Fibroblast of skin of right biceps (primary cell): ENCODE measurements at places on chromosomes 5 and 9.

GRCh38 chr9:14452539-14452938, 138.6 kb upstream of the NFIB start:
- DNase-seq: no peak

GRCh38 chr9:27460226-27461023, 63.7 kb upstream of the IFNK start:
- DNase-seq: peak; percentile 56

DNA sequence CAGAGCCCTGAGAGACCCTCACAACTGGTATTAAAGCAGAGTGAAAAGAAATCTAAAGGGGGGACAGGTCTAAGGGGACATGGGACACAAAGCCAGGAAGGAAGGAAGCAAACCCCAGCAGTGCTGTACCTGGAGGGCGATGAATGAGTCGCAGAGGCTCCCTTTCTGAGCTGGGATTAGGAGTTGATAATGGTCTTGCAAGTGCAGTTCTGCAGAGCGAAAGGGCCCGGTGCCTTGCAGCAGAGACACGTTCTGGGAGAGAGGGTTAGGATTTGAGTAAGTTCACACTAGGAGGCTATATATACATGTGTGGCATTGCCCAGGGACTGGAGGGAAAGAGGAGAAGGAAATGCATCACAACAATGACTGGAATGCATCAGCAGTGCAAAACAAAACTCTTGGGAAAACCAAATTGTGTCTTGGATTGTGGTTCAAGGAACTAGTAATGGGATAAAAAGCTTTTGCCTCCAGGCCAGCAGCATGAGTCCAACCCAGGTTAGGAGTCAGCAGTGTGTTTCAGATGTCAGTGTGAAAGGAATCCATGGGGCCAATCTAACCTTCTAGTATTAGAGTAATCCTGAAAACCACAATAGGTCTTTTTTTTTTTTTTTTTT, 38.8 kb upstream of the LIFR start:
- peak; percentile 88 for DNase-seq

DNA sequence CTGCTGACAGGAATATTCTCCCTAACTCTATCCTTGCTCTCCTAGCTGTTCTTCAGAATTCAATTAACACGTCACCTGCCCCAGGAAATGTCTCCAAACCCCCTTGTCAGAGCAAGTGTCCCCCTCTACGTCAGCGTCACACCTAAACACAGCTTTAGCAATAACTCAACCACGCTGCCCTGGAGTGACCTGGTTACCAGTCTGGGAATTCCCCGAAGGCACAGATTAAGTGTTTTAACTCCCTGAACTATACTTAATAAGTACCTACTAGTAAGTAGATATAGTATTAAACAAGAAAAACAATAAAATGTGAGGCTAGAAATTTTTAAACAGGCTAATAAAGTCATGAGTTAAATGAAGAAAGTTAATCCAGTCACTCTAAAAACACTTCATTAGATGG, 78.4 kb downstream of the FANCC start:
- no peak for DNase-seq

DNA sequence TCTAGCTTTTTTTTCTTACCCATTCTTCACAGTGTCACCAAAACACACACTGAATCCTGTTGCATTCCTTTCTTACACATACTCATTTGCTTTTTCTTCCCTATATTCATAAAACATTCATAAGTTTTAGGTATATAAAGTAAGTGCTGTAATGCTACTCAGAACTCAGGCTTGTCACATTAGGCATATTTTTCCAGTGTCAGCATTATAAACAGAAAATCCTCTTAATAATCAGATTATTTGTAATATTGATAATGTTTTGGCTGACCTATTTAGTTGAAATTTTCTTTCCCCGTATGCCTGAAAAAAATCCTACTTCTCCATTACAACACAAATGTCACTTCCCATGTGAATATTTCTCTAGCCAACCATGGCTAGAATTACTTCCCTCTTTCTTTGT, 743.0 kb upstream of the NUDT12 start:
- DNase-seq: no peak

- peak; percentile 57 for DNase-seq
Observed at GRCh38 chr9:79060766-79061165, 511.0 kb upstream of the TLE4 start.

GRCh38 chr5:120538644-120539043, 74.5 kb downstream of the PRR16 start:
- peak; percentile 73 for DNase-seq

- peak; percentile 20 for DNase-seq
Observed at GRCh38 chr5:138696501-138696900, 56.7 kb upstream of the CTNNA1 start.

DNA sequence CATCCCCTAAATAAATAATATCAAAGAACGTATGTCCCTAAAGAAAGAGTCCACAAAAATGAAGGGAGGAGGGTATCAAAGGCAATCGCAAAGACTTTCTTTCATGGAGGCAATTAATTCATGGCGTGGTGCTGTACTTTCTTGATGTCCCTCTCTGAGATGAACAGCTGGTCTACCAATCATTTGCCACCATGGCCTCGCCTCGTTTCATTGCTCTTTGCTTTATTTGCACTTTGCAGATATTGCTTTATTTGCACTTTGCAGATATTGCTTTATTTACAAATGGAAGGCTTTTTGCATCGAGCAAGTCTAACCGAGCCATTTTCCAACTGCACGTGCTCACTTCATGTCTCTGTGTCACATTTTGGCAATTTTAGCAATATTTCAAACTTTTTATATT, 104.0 kb upstream of the PTCH1 start:
- no peak for DNase-seq

DNA sequence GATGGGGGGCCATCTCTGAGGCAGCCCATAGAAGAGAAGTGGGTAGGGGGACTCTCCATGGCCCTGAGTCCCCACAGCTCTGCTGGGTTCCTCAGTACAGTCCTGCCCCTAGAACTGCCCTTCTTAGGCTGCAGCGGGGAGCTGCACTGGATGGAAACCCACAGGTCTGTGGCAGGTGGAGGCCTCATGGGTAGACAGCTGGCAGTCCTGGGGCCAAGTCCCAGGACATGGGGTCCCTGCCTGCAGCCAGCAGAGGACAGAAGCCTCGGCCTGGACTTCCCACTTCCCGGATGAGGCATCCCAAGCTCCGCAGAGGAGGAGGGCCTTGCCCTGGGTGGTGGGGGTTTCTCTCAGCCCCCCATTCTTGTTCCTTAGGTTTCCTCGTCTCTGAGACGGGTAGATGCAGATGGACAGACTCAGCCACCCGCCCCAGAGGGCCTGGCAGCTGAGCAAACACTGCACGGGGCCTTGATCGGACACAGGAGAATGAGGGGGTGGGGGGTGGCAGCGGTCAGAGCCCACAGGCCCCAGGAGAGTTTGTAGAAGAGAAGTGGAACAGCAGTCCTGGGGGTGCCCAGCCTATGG, 153.8 kb downstream of the C9orf50 start:
- no peak for DNase-seq

DNA sequence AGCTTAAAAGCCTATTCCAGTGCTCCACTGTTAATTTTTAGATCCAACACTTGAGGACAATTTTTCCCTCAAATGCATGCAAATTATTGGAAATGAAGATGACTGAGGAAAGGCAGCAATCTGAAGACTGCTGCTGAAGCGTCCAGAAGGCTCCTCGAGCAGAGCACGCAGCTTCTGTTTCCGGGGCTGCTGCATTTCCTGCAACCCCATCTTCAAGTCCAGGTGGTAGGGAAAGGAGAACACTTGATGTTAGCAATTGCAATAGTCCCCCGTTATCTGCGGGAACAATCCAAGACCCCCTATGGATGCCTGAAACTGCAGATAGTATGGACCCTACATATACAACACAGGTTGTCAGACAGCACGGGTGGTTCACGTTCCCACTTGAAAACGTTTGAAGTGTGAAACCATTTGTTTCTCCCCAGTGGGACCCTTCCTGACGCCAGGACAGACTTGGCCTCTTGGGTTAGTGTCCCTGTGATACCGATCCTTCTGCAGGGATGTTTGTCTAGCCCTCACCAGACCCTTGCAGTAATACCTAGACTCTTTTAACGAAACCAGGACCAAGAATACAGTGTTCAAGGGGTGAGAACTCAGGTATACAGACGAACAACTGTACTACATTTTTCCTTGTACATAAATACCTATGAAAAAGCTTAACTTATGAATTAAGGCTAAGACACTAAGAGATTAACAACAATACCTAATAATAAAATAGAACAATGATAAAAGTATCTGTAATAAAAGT, 152.3 kb downstream of the HSD17B3 start:
- DNase-seq: no peak

DNA sequence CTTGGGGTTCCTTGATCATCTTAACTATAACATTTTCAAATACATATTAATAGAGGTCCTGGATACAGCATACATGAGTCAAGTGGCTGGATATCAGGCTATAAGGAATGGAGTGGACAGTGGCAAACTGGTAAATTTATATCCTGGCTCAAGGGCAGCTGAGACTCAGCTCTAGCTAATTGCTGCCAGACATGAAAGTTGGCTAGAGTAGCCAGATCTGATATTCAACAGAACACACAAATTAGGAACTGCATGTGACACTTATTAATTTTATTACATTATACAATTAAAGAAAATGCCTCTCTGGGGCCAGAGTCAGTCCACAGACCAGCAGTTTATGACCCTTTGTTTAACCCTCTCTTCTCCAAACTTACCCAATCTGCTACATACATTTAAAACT, 206.5 kb downstream of the KCTD16 start:
- no peak for DNase-seq

GRCh38 chr5:100516285-100516684, 18.9 kb upstream of the FAM174A start:
- no peak for DNase-seq
